ENCODE measurements at places on chromosomes 16 and 17. TPM values are rescaled to one million over a fixed set of nuclear protein-coding genes. Genes with fewer than 3 reads are reported as not detected.

Gene MYLK3
- under 0.01 TPM for total RNA-seq

Gene RHBDL3
- under 0.01 TPM for total RNA-seq

Gene KCNH4
- not detected for total RNA-seq

Gene TNFRSF13B
- total RNA-seq, result not detected

Gene MYH2
- not detected for total RNA-seq

Gene ADGRG1
- 0.29 TPM for total RNA-seq

Gene CUEDC1
- total RNA-seq, result 22.4 TPM

Gene CCL16
- not detected for total RNA-seq

All from osteoblast (primary cell).